ENCODE measurements at places on chromosomes 3 and 15. TPM values are rescaled to one million over a fixed set of nuclear protein-coding genes. Genes with fewer than 3 reads are reported as not detected.
A peak's percentile ranks its signal among the peaks of the same experiment; 100 is the strongest.

- DNase-seq, result peak; percentile 9
Observed at GRCh38 chr3:39550354-39551051, 83.0 kb downstream of the MOBP start.

GRCh38 chr3:172042136-172042662 lies 2.8 kb downstream of the FNDC3B start:
- DNase-seq, result no peak

DNA sequence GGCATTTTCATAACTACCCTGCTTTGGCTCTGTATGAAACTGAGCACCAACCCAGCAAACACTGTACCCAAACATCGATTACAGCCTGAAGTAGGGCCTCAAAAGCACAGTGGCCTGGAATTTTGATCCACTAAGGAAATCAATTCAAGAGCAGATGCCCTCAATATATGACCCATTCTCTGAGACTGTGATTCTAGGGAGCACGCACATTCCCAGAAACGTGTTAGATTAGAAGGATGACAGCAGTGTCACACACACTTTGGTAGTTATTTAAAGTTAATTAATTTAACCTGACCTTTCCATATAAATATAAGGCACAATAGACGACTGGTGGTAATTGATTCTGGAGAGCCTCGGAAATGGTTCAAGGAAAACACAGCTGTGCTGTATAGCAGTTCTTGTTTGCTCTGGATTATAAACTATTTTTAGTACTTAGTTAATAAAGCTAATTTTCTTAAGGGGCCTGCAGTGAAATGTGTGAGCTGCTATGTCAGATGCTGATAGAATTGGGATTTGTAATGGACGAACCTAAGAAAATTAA lies 126.3 kb upstream of the ZNF385D start:
- no peak for DNase-seq

DNA sequence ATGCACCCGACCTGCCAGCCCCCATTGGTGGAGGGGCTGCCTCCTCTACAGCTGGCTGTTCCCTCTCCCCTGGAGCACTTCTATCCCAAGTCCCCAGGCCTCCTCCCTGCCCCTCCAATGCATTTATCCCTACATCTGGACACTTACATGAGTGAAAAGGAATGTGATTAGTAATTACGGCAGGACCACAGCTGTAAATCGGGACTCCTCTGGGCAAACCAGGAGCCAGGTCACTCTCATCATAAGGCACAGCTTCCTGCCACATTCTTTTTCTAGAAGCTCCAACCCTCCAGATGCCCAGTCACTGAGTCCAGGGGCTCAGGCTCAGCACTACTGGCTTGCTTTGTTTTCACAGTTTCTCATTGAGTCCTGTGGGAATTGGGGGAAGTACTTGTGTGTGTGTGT lies 54.3 kb downstream of the IL20RB start:
- no peak for DNase-seq

- no peak for DNase-seq
Observed at GRCh38 chr3:153330901-153331300, 168.9 kb downstream of the RAP2B start.

DNA sequence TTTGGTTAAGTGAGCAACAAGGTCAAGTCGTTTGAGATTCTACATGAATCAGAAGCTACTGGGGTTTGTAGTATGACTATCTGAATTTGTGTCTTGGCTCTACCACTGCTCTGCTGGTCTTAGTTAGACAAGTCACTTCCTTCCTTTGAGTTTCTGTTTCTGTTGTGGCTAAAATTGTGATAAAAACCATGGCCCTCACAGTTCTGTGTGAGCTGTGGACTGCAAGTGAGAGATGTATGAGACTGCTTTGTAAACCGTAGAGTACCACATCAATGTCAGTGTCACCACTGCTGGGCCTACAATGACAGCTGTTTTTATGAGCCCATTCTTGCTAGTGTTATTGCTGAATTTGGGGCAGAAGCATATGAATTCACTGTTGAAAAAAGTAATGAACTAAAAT lies 32.7 kb downstream of the RARB start:
- DNase-seq, result no peak

GRCh38 chr3:148450819-148451218 lies 246.9 kb upstream of the AGTR1 start:
- DNase-seq, result no peak

DNA sequence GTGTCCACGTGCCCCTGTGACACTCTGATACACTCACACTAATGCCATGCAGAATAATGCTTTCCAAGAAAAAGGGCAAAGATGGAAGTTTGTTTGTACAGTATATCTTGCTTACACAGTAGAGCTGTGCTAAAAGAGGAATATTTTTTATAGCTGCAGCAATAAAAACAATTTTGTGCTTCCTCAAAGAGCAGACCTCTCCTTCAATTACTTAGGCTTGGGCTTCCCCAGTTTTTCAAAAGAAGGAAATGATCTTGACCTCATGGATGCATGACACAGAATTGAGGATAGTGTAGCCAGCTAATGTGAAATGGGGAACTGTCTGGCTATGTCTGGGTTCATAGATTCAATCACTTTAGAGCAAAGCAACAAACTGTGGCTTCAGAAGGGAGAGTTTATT lies 137.4 kb downstream of the STT3B start:
- no peak for DNase-seq

DNA sequence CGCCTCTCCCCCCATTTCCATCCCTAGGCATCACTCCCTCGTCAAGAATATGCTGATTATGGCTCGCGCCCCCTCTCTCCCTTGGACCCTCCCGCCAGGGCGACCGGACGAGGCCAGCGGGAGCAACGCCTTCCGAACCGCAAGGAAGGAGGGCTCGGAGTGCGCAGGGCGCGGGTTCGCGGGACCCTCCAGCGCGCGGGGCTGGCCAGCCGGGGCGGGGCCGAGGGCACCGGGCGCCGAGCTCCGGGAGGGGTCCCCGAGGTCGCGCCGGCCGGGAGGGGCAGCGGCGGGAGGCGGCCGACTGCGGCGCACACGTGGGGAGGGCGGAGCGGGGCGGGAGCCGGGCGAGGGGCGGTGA lies 483 bp downstream of the EHD4 start:
- DNase-seq, result no peak

DNA sequence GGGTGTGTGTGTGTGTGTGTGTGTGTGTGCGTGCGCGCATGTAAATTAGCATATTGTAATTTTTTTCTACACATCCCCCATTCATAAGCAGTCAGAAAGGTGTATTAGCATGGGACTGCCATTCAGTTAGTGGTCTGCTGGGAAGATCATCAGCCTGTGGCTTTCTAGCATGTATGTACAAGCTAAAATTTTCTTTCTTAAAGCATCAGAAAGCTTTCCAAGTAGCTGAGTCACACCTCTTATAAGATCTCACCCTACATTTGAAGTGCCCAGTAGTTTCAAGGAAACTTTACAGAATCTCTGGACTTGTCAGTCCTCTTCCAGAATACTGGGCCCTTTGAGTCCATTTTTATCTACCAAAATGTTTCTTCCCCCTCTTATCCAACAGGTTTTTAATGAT lies 411.4 kb upstream of the TPRG1 start:
- no peak for DNase-seq

- no peak for DNase-seq
Observed at GRCh38 chr3:38001456-38002081, 11.0 kb downstream of the VILL start.

- DNase-seq, result no peak
Observed at GRCh38 chr15:62119227-62119864, 45.7 kb downstream of the C2CD4B start.

Gene MRPS25
- 57.2 TPM for total RNA-seq

Gene CPA3
- total RNA-seq, result 47.9 TPM

Gene LRRC3B
- total RNA-seq, result 0.19 TPM

Gene TPM1
- total RNA-seq, result 473 TPM

Gene PLA2G4F
- 51.2 TPM for total RNA-seq

Gene GRIP2
- total RNA-seq, result 3.0 TPM

Gene GPR160
- 24.9 TPM for total RNA-seq
